ENCODE measurements at places on chromosomes 1 and 21.
A peak's percentile ranks its signal among the peaks of the same experiment; 100 is the strongest.

- peak; percentile 24 for DNase-seq
Observed at GRCh38 chr1:220121791-220122530, 28.0 kb downstream of the IARS2 start.

DNA sequence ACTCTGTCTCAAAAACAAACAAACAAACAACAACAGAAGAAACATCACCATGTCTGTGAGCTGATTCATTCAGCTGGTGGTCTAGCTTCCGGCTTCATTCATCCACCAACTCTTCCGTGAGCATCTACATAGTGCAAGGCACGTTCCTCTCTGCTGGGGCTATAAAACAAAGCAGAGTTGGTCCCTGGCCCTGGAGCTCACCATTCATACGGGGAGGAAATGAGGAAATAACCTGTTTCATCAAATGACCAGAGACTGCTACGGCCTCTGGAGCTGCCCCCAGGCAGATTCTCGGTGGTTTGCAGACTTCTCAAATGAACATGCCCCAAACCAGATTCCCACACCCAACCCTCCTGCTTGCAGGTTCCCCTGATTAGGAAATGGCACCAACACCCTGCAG, 41.0 kb upstream of the ID3 start:
- no peak for DNase-seq

- DNase-seq, result no peak
Observed at GRCh38 chr1:212618466-212619210, 10.1 kb downstream of the ATF3 start.

GRCh38 chr1:22186311-22186710, 43.4 kb upstream of the WNT4 start:
- DNase-seq, result no peak

DNA sequence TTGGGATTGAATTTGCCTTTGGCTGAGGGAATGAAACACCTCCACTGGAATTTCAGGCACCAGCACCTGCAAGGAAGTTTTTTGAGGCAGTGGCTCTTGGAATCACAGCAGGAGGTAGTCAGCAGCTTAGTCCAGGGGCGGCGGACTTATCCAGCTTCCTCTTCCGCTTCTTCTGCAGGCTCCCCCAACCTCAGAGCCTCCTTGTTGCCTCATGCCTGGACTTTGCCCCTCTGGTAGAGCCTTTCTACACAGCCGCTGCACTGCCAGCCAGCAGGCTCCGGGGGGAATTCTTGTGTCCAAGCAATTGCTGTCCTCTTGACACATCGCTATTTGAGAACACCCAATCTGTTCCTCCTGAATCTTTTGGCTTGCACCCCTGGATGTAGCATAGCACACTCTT, 4.4 kb upstream of the RHEX start:
- no peak for DNase-seq

- DNase-seq, result peak; percentile 49
Observed at GRCh38 chr1:16208270-16208987, 4.0 kb downstream of the ARHGEF19 start.
